ENCODE measurements at places on chromosomes 6 and 20. TPM values are rescaled to one million over a fixed set of nuclear protein-coding genes. Genes with fewer than 3 reads are reported as not detected.

DNA sequence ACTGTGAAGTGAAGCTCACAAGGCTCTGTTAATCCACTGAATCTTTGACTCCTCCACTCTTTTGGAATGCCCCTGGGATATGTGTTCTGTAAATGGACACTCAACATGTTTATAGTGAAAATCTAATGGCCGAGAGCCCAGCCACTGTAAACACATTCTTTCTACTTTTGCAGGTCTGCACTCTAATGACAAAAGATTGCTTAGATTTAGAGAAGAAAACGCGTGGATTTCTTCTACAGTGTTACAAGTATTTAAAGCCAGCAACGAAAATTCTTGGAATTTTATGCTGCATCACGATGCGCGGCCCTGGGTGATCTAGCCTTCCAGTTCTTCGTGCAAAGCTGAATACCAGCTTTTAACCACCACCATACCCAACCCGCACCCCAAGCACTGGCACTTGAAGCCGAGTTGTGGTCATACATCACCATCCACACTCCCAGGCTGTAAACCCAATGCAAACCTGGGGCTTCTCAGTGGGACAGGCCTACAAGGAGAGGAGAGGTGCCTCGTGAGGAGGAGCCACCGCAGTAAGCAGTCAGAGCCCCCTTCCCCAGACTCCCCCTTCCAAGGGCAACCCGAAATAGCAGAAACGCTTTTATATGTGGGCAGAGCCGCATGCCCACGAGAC lies 3.7 kb upstream of the FOXO3 start:
- peak overlapping the region; percentile 99 for H3K27ac ChIP-seq
- peaks cover 27% of the 10 kb centered on the region for H3K4me1 ChIP-seq
- peak overlapping the region; percentile 89 for H3K4me3 ChIP-seq
- peak; percentile 76 for DNase-seq

The RIN2 gene
- 78.5 TPM for total RNA-seq

The MRAP2 gene
- 1.9 TPM for total RNA-seq

The PLEKHG1 gene
- 35.0 TPM for total RNA-seq

DNA sequence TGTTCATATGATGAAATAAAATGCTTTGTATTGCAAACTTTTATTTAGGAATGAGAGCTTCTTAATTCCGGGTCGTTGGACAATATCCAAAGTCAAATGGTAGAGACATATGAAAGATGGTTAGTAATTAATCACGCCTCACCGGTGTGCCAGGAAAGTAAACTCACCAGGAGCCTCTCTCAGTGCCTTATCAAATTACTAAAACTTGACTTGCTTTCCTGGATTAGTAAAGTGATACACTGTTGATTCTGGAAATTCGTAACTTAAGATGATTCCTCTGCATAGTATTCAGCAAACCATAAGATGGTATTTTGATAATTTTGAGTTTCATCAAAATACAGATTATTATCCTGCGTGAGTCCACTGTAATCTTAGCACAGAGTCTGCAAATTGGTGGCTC lies 115.2 kb downstream of the PAX1 start:
- no peaks in the 10 kb centered on the region for H3K36me3 ChIP-seq
- no peaks in the 10 kb centered on the region for H3K4me1 ChIP-seq
- no peak overlapping the region for H3K4me3 ChIP-seq

- H3K4me1 ChIP-seq, result peaks cover 21% of the 10 kb centered on the region
- no peak overlapping the region for H3K27ac ChIP-seq
- H3K27me3 ChIP-seq, result peaks cover 3% of the 10 kb centered on the region
These were observed 23.1 kb upstream of the TCP11 start for GRCh38 chr6:35164277-35164676.

DNA sequence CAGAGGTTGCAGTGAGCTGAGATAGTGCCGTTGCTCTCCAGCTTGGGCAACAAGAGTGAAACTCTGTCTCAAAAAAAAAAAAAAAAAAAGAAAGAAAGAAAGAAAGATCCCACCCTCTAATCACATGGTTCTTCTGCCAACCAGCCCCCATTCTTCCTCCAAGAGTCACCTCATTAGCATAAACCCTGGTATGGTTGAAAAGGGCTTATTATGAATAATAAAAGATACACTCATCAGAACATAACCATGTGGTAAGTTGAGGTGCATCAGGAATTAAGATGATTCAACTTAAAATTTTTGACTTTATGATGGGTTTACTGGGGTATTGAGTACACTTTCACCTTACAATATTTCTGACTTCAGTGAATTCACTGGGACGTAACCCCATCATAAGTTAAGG lies 793 bp upstream of the TRIM40 start:
- DNase-seq, result no peak
- H3K27me3 ChIP-seq, result peaks cover 46% of the 10 kb centered on the region
- H3K4me1 ChIP-seq, result peaks cover 7% of the 10 kb centered on the region

The TFAP2C gene
- total RNA-seq, result 79.0 TPM

Measured in suprapubic skin (tissue), 4 donors.